ENCODE measurements at places on chromosomes 12 and 14.

DNA sequence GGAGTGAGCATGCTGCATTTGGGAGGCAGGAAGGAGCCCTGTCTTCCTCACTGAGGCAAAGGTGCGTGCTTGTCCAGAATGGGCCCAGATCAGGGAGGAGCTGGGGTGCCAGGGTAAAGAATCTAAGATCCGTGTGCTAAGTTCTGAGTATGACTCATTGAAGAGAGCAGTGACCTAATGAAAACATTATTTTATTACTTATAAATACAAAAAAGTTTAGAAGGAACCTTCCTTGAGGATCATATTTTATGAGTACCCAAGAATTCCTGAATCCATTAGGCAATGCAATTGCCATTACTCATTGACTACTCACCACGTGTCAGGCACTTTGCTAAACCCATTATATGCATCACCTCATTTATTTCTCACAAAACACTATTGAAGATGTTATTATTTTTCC is 264.7 kb downstream of the EGLN3 start:
- no peak for DNase-seq

- no peak for DNase-seq
These were observed 36.7 kb downstream of the EXOC5 start for GRCh38 chr14:57232006-57232405.

GRCh38 chr12:93302331-93303229 is 75.1 kb upstream of the NUDT4 start:
- DNase-seq = no peak

- no peak for DNase-seq
These were observed 27.6 kb downstream of the PLXNC1 start for GRCh38 chr12:94175763-94176668.

Data from stimulated activated CD4-positive, alpha-beta T cell treated with anti-CD3 and anti-CD28 coated beads, Interleukin-12 subunit alpha, Interleukin-12 subunit beta, amount 100 ng/mL, for 4 hours (primary cell).